ENCODE measurements at places on chromosomes 13 and 19. TPM values are rescaled to one million over a fixed set of nuclear protein-coding genes. Genes with fewer than 3 reads are reported as not detected.

GAPDHS gene
- not detected for polyA plus RNA-seq

JSRP1 gene
- polyA plus RNA-seq = not detected

NKPD1 gene
- polyA plus RNA-seq = not detected

LILRB3 gene
- polyA plus RNA-seq = not detected

HIPK4 gene
- not detected for polyA plus RNA-seq

JAK3 gene
- polyA plus RNA-seq = 0.19 TPM

AMH gene
- not detected for polyA plus RNA-seq

ZNF701 gene
- 6.1 TPM for polyA plus RNA-seq

SYCN gene
- polyA plus RNA-seq = not detected

PRTN3 gene
- polyA plus RNA-seq = not detected

GJA3 gene
- polyA plus RNA-seq = 0.05 TPM

Measured in Purkinje cell (primary cell).